GM12864 (cell line): ENCODE measurements at places on chromosomes 1 and 21.

DNA sequence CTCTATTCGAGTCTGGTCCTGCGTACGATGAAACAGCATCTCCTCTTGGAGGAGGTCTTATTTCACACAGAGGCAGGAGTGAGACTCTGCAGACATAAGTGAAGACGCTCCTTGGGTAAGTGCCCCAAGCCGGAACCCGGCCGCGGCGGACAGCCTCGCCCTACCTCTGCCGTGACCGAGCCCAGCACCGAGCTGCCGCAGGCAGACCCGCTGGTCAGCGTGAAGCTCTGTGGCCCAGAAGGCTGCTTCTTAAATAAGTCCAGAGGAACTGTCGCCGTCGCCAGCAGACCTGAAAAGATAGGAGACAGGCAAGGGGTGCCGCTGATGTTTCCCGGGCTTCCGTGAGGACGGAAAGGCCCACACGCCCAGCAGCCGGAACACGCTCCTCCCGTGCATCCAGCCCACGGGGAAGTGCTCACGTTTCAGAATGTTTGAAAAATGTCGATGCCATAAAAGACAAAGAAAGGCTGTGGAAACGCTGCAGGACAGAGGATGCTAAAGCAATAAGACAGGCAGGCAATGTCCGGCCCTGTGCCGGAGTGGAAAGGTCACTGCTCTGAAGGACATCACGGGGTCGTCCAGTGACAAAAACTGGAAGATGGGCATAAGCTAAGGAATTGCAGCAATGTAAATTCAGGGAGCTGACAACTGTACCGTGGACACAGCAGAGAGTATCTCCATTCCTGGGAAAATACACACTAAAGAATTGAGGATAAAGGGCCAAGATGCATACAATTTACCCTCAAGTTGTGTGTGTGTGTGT, 28.5 kb upstream of the PRDM15 start:
- DNase-seq, result no peak

GRCh38 chr1:89705901-89706699, 73.2 kb downstream of the LRRC8C start:
- no peak for DNase-seq

- DNase-seq, result no peak
These were observed 1.4 kb upstream of the KRTAP10-2 start for GRCh38 chr21:44552681-44553080.

GRCh38 chr1:15994081-15994480, 10.0 kb upstream of the SRARP start:
- DNase-seq, result no peak

DNA sequence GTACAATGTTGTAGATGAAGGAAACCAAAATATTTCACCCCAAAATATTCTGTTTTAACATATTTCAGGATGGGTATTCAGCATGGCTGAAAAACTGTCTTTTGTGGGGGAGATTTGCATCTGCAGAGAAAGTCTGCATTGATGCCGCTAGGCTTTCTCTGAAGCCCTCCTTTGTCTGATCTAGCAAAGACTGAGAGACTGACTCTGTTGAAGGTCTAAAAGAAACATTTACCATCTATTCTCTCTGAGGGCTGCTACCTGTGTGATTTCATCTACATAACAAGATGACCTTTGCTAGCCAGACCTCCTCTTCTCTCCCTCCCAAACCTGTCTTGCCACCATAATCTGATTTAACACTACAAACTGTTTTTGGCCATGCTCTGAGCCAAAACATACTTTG, 12.4 kb upstream of the MT1HL1 start:
- DNase-seq, result no peak

DNA sequence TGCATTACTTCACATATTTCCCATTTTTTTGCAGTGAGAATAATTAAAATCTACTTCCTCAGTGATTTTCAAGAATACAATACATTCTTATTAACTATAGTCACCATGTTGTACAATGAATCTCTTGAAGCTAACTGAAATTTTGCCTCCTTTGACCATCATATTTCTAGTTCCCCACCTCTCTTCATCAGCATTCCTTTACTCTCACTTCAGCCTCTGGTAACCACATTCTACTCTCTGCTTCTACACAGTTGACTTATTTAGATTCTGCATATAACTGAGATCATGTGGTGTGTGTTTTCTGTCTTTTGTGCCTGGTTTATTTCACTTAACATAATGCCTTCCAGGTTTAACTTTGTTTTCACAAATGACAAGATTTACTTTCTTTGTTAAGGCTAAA, 304.4 kb upstream of the LYPLAL1 start:
- DNase-seq, result no peak
